ENCODE measurements at places on chromosomes 13 and 19. TPM values are rescaled to one million over a fixed set of nuclear protein-coding genes. Genes with fewer than 3 reads are reported as not detected.

DNA sequence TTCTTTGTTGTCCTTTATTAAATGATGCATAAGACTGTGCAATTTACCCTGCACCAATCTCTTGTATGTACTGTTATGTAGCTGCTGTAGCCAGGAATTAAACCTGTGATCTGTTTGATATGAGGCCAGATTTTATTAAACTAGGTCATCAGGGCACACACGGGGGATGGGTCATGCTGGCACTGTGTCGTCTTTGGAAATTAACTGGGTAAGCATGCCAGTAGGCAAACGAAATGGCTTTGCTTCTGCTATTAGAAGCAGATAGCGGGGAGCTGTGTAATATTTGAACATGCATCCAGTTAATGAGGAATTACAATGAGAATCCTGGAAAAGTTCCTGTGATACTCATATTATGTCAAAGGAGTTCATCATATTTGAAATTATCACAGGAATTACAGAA is 23.5 kb downstream of the MTUS2 start:
- no peak overlapping the region for H3K4me3 ChIP-seq
- no peaks in the 10 kb centered on the region for H3K4me1 ChIP-seq
- H3K27ac ChIP-seq, result no peak overlapping the region
- DNase-seq, result no peak

DNA sequence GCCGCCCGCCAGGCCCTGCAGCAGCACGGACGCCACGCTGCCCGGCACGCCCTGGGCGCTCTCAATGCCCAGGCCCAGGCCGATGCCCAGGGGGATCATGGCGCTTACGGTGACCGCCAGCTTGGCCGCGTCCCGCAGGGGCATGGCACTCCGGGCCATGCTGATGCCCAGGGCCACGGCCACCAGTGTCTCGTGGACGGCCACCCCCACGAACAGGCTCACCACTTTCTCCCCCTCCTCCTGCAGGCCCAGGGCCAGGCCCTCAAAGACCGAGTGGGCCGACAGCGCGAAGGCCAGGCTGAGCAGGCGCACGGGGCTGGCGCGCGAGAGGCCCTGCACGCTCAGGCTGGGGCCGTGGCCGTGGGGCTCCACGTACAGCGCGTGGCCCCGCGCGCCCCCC is 6.9 kb downstream of the SLC39A3 start:
- no peaks in the 10 kb centered on the region for H3K27me3 ChIP-seq
- DNase-seq, result no peak
- H3K36me3 ChIP-seq, result peaks cover 17% of the 10 kb centered on the region
- H3K4me3 ChIP-seq, result no peak overlapping the region

GRCh38 chr13:106505732-106506131 is 29.7 kb downstream of the EFNB2 start:
- H3K36me3 ChIP-seq, result peaks cover 4% of the 10 kb centered on the region
- no peak overlapping the region for H3K27ac ChIP-seq
- no peak overlapping the region for H3K4me3 ChIP-seq
- H3K4me1 ChIP-seq, result no peaks in the 10 kb centered on the region
- no peak for DNase-seq
- H3K27me3 ChIP-seq, result no peaks in the 10 kb centered on the region

- H3K27me3 ChIP-seq, result no peaks in the 10 kb centered on the region
- DNase-seq, result no peak
- no peaks in the 10 kb centered on the region for H3K4me1 ChIP-seq
- no peaks in the 10 kb centered on the region for H3K36me3 ChIP-seq
- no peak overlapping the region for H3K4me3 ChIP-seq
Measured at GRCh38 chr13:90428522-90429210, 918.8 kb upstream of the MIR17HG start.

DNA sequence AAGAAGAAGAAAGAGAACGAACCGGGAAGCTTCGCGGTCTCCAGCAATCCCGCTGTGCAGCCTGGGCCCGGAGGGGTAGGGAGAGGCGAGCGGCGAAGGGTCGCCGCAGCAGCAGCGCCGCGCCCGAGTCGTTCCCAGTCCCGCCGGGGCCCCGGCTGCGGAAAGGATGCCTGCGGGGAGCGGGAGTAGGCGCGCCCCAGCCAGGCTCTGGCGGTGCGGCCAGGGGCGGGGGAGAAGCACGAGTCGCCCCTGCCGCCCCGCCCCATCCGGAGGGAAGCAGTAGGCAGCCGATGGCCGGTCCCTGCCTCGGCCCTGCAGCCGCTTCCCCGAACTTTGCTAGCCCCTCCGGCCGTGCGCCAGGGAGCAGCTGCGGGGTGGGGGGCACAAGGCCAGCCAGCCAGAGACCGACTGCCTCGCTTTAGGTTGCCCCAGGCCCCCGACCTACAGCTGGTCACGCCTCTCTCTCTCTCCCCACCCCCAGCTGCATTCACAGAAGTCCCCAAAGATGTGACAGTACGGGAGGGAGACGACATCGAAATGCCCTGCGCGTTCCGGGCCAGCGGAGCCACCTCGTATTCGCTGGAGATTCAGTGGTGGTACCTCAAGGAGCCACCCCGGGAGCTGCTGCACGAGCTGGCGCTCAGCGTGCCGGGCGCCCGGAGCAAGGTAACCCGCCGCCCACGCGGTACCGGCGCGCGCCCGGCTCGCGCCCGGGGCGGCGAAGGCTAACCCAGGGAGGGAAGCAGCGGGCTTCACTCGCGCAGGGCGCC is 1.1 kb downstream of the VSTM2B start:
- no peaks in the 10 kb centered on the region for H3K4me1 ChIP-seq
- no peak overlapping the region for H3K27ac ChIP-seq
- peaks cover 98% of the 10 kb centered on the region for H3K27me3 ChIP-seq
- H3K4me3 ChIP-seq, result peak overlapping the region; percentile 40
- H3K36me3 ChIP-seq, result no peaks in the 10 kb centered on the region
- DNase-seq, result peak; percentile 74

DNA sequence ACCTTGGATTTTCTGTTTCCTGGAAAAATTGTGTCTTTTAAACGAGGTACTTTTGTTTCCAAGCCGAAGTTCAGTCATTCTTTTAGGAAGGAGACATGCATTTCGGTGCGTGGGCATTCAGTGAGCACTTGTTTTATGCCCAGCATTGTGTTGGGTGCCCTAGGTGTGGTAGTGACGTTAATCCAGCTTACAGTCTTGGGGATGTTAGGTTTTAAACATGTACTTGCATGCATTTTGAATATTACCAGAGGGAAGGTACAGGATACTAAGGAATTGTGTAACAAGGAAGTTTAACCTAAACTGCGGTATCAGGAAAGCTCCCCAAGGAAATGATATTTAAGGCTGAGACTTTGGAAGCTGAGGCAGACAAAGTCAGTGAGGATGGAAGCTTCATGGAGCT is 66.3 kb downstream of the ARHGAP35 start:
- H3K36me3 ChIP-seq, result peaks cover 9% of the 10 kb centered on the region
- no peak for DNase-seq
- no peaks in the 10 kb centered on the region for H3K27me3 ChIP-seq
- H3K27ac ChIP-seq, result peak overlapping the region; percentile 90
- H3K4me1 ChIP-seq, result no peaks in the 10 kb centered on the region

DNA sequence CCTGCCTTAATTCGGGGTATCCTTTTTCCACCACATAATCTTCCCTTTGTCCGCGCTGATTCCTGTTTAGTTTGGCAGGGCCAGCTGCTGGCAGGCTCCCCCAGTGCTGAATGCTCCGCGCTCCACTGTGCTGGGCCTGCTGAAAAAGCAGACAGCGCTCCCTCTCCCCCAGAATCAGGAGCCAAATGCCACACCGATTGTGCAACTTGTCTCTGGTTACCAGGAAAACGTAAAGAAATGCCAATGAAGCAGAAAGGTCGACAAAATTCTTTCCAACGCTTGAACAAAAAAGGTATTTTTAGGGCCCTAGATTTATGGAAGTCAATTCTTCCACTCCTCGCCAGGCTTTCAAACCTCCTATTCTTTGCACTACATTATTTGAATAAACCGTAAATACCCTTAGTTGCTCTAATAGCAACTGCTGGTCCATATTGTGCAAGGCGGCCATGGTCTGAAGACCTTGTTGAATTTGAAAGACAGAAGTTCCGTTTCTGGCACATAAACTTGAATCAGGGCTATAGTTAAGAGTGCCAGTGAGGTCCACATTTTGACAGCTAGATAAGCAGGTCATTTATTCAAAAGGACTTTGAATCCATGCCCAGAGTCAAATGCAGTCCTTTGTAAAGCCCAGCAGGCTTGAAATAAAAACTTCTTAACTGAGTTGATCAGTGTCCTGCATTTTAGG is 206.7 kb upstream of the RFC3 start:
- DNase-seq, result no peak
- no peak overlapping the region for H3K4me3 ChIP-seq
- no peaks in the 10 kb centered on the region for H3K4me1 ChIP-seq
- peak overlapping the region; percentile 80 for H3K27ac ChIP-seq
- no peaks in the 10 kb centered on the region for H3K36me3 ChIP-seq

GRCh38 chr19:20162821-20163220 is 4.2 kb upstream of the ZNF486 start:
- no peak overlapping the region for H3K27ac ChIP-seq
- no peak overlapping the region for H3K4me3 ChIP-seq
- no peaks in the 10 kb centered on the region for H3K4me1 ChIP-seq
- no peaks in the 10 kb centered on the region for H3K36me3 ChIP-seq
- H3K27me3 ChIP-seq, result no peaks in the 10 kb centered on the region

GRCh38 chr19:40519352-40520322 is 52.8 kb downstream of the SPTBN4 start:
- peak; percentile 81 for DNase-seq
- no peak overlapping the region for H3K4me3 ChIP-seq
- peaks cover 70% of the 10 kb centered on the region for H3K27me3 ChIP-seq
- no peaks in the 10 kb centered on the region for H3K4me1 ChIP-seq
- H3K36me3 ChIP-seq, result no peaks in the 10 kb centered on the region
- H3K27ac ChIP-seq, result no peak overlapping the region

GRCh38 chr13:59178344-59178743 is 985.4 kb downstream of the DIAPH3 start:
- H3K27ac ChIP-seq, result no peak overlapping the region
- H3K36me3 ChIP-seq, result no peaks in the 10 kb centered on the region
- no peak overlapping the region for H3K4me3 ChIP-seq
- H3K4me1 ChIP-seq, result no peaks in the 10 kb centered on the region
- DNase-seq, result peak; percentile 51
- no peaks in the 10 kb centered on the region for H3K27me3 ChIP-seq

GRCh38 chr13:104766319-104766718 is 1700.1 kb upstream of the SLC10A2 start:
- no peaks in the 10 kb centered on the region for H3K36me3 ChIP-seq
- H3K27ac ChIP-seq, result no peak overlapping the region
- DNase-seq, result no peak
- no peak overlapping the region for H3K4me3 ChIP-seq
- no peaks in the 10 kb centered on the region for H3K27me3 ChIP-seq
- no peaks in the 10 kb centered on the region for H3K4me1 ChIP-seq

DNA sequence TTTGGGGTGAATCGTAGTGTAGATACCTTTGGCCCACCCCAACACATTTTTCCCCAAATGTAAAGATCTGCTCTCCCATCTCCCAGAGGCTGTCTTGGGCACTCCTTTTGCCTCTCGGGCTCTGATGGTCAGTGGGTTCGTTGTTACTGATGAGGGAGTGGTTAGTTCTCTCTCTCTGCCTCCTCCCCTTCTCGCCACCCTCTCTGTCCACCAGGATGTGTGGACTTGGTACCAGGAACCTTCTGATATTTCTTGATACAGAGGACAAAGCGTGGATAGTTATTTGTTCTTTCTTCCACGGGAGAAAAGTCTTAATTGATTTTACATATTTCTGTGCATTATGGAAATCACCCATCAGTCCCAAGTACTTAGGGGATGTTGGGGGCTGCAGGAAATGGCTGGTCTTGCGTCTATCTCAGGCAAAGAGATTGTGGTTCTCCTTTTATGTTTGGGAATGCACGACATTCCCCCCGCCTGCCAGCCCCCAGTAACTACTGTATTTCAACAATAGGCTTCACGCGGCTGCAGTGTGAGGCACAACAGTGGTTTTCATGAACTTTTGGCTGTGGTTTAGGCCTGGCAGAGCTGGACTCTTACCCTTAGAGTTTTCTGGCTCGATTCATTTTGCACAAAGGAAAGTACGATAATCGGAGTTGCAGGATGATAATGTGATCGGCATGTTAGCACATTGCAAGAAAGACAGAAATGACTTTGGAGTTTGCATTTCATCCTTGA is 79.0 kb upstream of the ZNF536 start:
- H3K4me3 ChIP-seq, result no peak overlapping the region
- no peak for DNase-seq
- H3K27me3 ChIP-seq, result no peaks in the 10 kb centered on the region

DNA sequence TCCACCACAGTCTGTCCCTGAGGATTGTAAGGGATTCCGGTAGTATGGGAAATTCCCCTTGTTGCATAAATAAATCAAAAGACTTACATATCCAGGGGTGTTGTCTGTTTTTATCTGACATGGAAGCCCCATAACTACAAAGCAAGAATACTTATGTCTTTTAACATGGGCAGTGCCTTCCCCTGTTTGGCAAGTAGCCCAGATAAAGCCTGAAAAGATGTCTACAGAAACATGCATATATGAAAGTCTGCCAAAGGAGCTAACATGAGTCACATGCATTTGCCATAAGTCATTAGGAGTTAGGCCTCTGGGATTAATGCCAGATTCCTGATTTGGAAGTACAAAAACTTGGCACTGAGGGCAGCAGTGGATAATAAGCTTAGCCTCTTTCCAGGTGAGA is 62.1 kb downstream of the ZNF737 start:
- no peaks in the 10 kb centered on the region for H3K27me3 ChIP-seq
- no peaks in the 10 kb centered on the region for H3K4me1 ChIP-seq
- no peak overlapping the region for H3K27ac ChIP-seq
- H3K36me3 ChIP-seq, result no peaks in the 10 kb centered on the region

IL17D gene
- total RNA-seq, result 0.88 TPM

TMIGD2 gene
- not detected for total RNA-seq

KLF1 gene
- 0.80 TPM for total RNA-seq

ZNF69 gene
- 15.4 TPM for total RNA-seq

LILRB5 gene
- not detected for total RNA-seq
